PC-9 (cell line): ENCODE measurements at places on chromosomes 5 and 9.
A peak's percentile ranks its signal among the peaks of the same experiment; 100 is the strongest.

DNA sequence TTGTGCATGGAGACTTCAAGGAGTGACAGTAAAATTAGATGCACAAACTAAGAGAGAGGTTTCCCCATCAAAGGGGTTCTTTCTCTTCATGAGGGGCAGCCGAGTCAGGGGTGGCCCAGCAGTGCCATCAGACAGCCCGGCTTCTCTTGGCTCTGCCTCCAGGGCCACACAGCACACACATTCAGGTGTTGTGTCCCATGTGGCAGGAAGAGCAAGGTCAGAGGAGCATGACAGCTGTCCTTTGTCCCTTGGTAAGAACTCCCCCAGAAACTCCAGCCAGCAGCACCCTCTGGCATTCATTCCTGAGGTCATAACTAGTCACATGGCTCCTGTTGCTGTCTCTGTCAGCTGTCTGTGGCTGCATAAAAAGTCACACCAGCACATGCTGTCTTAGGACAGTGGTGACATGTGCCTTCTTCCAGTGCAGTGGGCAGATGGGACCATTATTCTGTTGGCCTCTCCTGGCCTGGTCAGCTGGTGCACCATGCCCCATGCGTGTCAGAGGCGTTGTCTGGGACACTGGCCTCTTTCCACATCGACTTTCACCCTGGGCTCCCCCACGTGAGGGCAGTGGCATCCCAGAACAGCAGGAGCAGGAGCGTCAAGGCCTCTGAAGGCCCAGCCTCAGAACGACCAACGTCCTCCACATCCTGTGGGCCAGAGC lies 78.4 kb upstream of the OTULINL start:
- no peak for DNase-seq

- peak; percentile 51 for DNase-seq
Measured at GRCh38 chr5:145856285-145856818, 16.5 kb downstream of the GRXCR2 start.

DNA sequence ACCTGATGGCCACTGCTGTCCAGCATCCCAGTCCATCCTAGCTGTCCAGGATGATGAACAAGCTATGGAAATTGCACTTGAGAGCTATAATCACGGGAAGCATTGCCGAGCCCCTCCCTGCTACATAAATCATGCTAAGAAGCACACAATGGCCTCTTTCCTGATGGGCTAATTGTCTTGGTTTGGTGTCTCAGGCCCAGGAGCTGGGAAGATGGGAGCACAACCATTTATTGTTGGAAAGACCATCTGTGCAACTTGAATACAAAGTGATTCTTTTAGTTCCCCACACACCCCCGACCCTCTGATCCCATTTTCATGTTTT lies 80.4 kb downstream of the RGS3 start:
- DNase-seq = no peak

GRCh38 chr9:138098908-138099791 lies 221.6 kb downstream of the CACNA1B start:
- no peak for DNase-seq

DNA sequence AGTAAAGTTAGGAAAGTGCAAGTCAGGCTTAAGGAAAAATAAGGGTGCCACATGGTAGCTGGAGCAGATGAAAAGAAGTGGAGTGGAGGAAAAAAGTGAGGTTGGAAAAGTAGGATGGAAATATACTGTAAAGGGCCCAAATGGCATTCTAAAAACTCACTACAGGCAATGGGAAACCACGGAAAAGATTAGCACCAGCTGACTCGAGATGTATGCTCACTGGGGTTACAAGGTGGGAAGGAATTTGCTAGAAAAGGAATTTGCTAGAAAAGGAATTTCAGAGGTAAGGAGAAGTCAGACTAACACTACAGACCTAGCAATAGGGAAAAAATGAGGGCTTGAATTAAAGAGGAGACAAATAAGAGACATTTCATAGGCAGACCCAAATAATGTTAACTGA lies 3.6 kb downstream of the PSMD5 start:
- no peak for DNase-seq

DNA sequence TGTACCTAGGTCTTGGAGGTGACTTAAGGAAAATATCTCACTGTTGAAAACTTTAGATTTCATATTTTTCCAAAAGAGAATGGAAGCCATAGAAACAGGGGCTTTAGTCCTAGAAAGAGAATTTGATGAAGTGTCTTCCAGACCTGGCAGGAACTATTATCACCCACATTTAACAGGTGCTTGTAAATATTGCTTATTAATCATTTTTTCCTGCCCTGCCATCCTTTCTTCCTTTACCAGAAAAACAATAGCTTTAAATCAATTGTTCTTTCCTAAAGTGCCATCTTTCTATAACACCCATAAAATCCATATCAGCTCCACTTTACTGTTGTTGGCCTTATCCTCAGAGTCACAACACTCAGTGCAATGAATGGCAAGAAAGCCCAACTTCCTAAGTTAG lies 350.9 kb downstream of the YTHDC2 start:
- no peak for DNase-seq

DNA sequence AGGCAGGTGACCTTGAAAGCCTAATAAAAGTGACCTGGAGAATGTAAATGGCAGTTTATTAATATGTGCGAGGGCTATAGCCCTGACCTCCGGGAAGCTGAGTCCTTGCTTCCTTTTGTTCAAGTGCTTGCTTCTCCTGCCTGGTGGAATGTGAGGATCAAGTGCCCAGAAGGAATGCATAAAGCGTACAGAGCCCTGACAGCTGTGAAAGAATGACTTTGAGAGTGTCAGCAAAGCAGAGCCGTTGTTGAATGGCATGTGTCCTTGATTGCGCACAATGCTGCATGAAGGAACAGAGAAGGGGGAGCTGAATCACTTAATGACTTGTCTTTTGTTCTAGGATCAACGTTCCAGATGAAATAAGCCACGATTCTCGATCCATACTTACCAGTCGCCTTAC lies 133.0 kb downstream of the SLF1 start:
- no peak for DNase-seq

DNA sequence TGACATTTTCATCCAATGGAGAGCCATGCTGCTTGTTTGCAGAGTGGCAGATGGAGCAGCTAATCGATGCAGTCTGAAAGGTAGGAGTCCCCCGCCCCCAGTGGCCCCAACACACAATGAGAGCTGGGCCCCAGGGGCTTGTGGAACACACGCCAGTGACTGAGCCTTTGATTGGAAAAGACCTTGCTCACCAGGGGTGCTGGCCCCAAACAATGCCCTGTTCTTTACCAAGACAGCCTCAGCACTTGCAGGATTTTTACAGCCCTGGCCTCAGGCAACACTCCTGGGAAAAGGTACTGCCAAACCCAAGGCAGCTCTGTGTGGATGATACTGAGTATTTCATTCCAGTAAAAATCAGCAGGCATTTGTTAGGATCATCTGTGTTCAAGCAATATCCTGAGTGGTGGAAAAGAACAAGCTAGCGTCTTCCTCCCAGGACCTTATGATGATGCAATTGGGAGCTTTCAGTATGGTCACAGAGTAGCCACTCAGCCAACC lies 276.8 kb upstream of the CLINT1 start:
- no peak for DNase-seq

GRCh38 chr5:9468060-9468388 lies 77.9 kb downstream of the SEMA5A start:
- no peak for DNase-seq

DNA sequence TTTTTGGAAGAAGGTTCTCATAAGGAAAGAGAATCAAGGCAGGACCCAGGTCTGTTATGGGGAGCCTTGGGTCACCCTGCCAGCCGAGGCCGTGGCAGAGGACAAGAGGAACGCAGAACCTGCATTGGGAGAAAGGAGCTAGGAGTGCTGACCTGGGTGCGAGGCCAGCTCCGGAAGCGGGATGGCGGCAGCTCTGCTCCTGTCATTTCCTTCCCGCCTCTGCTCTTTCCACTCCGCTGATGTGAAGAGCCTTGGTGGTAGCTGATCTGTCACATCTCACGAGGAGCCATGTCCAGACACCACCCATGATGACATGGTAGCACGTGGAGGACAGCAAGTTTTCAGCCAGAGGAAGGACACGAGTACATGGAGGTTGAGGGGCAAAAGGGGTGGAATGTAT lies 109.5 kb upstream of the COL5A1 start:
- DNase-seq = no peak

DNA sequence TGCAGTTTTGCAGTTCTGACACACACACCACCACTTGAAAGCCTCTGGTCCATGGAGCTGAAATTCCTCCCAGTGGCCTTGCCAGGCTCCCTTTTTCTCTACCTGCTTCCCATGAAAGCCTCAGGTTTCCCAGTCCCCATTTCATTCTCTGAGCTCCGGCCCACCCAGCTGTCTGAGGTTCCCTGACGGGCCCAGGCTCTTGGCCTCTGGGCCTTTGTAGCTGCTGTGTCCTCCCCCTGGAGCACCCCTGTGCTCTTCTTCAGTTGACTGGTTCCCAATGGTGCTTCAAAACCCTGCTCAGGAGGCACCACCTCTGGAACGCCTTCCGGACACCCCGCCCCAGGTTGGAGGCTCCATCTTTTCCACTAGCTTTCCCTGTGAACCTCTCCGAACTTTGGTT lies 155.9 kb upstream of the SHB start:
- DNase-seq = no peak

GRCh38 chr9:129655154-129655553 lies 10.3 kb upstream of the PRRX2 start:
- no peak for DNase-seq

DNA sequence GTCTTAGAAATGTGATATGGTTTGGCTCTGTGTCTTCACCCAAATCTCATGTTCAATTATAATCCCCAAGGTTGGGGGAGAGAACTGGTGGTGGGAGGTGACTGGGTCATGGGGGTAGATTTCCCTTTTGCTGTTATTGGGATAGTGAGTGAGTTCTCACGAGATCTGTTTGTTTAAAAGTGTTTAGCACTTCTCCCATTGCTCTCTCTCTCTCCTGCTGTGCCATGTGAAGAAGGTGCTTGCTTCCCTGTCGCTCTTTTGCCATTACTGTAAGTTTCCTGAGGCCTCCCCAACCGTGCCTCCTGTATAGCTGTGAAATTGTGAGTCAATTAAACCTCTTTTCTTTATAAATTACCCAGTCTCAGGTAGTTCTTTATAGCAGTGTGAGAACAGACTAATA lies 203.6 kb downstream of the ASTN2 start:
- no peak for DNase-seq

GRCh38 chr5:179110528-179110927 lies 50.4 kb downstream of the ZNF354C start:
- no peak for DNase-seq

GRCh38 chr9:22257026-22257816 lies 189.4 kb upstream of the DMRTA1 start:
- no peak for DNase-seq

DNA sequence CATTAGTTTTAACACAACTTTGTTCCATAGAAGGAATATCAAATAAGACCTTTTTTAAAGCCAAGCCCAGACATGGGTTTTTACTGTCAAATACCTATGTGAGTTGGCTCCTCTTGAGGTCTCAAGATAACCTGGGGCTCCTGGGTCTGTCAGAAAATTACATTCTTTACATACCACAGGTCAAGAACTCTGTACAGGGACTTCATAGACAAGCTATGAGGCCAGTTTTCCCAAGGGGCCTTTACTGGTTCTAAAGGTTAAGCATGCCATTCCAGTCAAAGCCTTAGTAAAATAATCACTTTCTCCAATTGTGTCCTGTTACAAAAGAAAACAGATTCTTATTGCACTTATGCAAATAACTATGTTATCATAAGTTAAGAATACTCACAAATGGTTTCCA lies 15.5 kb upstream of the SMC2 start:
- DNase-seq = no peak

DNA sequence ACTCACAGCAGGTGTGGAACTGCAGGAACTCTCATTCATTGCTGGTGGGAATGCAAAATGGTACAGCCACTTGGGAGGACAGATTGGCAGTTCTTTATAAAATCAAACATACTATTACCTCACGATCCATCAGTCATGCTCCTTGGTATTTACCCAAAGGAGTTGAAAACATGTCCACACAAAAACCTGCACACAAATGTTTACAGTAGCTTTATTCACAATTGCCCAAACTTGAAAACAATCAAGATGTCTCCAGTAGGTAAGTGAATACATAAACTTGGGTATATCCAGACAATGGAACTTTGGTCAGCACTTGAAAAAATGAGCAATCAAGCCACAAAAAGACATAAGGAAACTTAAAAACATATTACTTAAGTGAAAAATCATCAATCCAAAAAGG lies 215.5 kb downstream of the IRX1 start:
- DNase-seq = no peak

DNA sequence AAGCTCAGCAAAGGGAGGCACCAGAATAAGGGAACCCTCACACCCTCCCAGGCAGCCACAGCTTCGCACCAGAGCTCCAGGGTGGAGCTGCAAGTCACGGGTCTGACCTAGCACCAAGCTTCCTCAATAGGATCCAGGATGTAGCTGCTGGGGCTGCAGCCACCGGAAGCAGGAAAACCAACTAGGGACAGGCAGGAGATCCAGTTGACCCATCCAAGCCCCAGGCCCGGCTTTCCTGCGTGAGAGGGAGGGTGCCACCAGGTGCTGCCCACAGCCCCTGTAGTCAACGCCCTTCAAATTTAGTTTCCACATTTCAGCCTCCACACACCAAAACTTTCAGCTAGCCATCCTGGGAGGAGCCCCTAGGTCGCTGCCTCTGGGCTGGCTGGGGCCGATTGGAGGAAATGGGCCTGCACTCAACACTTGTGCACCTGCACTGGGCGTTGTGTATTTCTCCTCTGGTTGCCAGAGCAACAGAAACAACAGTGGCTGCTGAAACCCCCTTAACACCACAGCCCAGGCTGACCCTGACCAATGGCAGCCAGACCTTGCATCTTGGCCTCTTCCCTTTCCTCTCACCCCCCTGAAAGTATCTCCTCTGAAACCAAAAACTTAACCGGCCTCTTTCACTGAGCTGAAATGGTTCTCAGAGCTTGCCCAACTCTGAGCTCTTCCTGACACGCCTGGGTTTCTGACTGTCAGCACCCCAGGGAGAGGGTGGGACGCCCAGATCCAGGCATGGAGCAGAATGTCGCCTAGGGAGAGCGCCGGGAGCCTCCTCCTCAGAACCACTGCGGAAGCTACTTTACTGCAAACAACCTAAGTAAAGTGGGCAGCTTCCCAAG lies 226.5 kb upstream of the MAP3K1 start:
- no peak for DNase-seq

DNA sequence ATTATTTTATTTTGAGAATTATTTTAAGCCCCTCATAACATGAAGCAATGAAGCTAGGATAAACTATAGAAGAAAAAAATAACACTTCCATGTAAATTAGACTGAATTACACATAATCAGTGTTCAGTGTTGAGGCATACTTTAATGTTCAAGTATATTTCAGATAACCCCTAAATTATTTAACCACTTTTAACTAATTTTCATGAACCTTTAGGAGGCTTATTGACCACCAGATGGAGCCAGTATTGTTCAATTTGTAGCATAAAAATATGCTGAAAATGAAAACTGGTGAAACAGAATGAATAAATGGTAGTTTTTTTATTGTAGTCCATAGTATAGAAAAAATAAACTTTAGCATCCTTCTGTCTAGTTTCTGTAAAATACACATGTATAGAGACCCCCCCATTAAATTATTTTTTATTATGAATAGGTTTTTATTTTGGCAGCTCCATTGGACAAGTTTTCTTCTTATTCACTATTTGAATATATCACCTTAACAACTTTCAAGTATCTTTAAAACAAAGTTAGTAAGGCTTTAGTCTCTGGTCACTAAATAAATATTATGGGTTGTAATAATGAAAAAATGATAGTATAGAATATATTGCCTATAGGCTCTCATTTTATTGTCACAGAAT lies 190.1 kb downstream of the CWC27 start:
- DNase-seq = no peak

- DNase-seq = no peak
Measured at GRCh38 chr9:84592918-84593317, 76.6 kb upstream of the NTRK2 start.
